IMR-90 (cell line): ENCODE measurements at places on chromosomes 11 and 22. TPM values are rescaled to one million over a fixed set of nuclear protein-coding genes. Genes with fewer than 3 reads are reported as not detected.
A peak's percentile ranks its signal among the peaks of the same experiment; 100 is the strongest.

DNA sequence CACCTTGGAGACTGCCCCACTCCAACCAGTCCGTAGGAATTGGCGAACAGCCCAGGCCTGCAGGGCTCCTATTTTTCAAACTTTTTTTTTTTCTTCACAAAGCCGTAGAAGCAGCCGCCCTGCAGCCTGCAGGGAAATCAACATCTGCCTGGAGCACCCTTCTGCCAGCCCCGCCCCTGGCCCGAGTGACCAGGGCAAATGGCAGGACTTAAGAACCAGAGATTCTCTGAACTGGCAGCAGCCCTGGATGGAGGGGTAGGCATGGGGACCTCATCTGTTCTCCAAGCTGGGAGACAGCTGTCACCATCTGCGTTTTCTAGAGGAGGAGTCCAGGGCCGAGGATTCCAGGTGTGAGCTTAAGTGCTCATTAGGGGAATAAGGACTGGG lies 5.6 kb downstream of the SCN2B start:
- no peak overlapping the region for H3K27ac ChIP-seq
- no peak for DNase-seq
- peaks cover 3% of the 10 kb centered on the region; the same call in 1 of the 2 replicates for H3K4me1 ChIP-seq
- peaks cover 21% of the 10 kb centered on the region for H3K27me3 ChIP-seq

DNA sequence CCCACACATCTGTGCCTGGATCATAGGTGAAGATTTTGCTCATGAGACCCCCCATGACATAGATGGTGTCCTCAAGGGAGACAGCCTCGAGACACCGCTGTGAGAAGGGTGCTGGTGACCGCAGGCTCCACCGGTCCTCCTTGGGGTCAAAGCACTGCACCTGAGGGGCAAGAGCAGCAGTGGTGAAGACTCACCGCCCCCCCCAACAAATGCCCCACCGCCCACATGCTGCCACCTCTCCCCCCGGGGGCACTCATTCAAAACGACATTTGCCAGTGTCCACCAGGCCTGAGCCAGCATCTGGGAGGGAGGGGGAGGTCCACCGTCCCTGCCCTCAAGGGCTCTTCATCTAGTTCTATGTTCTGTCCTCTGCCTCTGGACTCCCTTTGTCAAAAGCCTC lies 9.3 kb downstream of the KLHL35 start:
- H3K4me1 ChIP-seq, result peaks cover 19% of the 10 kb centered on the region
- no peak for DNase-seq
- H3K4me3 ChIP-seq, result no peak overlapping the region
- peaks cover 17% of the 10 kb centered on the region for H3K36me3 ChIP-seq
- H3K27ac ChIP-seq, result no peak overlapping the region
- H3K27me3 ChIP-seq, result no peaks in the 10 kb centered on the region

GRCh38 chr11:48051217-48051830 lies 71.0 kb downstream of the PTPRJ start:
- H3K4me1 ChIP-seq, result peaks cover 32% of the 10 kb centered on the region
- no peaks in the 10 kb centered on the region for H3K36me3 ChIP-seq
- no peak overlapping the region for H3K4me3 ChIP-seq
- no peak overlapping the region for H3K27ac ChIP-seq
- DNase-seq, result peak; percentile 27
- H3K27me3 ChIP-seq, result no peaks in the 10 kb centered on the region

DNA sequence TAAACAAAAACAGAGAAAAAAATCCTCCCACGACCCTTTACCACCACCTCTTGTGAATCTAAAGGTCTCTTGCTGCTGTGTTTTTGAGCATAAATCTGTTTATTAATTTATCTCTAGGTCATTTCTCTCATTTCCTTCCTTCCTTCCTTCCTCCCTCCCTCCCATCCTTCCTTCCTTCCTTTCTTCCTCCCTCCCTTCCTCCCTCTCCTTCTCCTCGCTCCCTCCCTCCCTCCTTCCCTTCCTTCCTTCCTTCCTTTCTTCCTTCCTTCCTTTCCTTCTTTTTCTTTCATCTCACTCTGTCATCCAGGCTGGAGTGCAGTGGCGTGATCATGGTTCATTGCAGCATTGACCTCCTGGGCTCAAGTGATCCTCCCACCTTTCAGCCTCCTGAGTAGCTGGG lies 13.5 kb upstream of the APOBEC3A start:
- H3K4me3 ChIP-seq, result no peak overlapping the region
- no peaks in the 10 kb centered on the region for H3K4me1 ChIP-seq
- no peak overlapping the region for H3K27ac ChIP-seq
- peaks cover 69% of the 10 kb centered on the region for H3K27me3 ChIP-seq

DNA sequence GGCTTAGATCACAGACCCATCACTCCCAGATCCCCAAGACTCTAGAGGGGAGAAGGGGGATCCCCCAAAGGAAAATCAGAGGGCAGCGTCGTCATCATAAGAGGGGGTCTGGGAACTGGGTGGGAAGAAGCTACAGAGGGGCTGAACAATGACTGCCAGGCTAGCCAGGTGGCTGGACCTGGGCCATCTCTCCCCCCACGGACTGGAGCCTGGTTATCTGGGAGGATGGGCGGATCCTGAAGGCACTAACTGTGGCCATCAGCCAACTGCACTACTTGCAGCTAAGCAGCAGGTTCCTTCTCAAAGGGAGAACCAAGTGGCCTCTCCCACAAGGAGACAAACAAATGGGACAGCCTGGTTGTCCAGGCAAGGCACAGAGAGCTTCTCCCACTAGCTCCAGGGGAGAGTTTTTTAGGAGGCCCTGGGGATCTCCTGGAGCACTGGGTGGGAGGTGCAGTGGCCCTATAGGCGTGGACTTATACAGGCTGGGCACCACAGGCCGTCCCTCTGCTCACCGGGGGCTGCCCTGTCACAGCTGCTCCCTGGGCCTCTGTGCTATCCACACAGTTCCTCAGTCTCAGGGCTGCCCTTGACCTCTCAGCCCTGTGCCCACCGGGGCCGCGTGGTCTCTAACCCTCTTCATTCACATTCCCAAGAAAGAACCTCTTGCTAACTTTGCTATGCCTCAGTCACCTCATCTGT lies 15.4 kb downstream of the P2RY6 start:
- H3K36me3 ChIP-seq, result no peaks in the 10 kb centered on the region
- no peak for DNase-seq
- H3K27me3 ChIP-seq, result peaks cover 6% of the 10 kb centered on the region; the same call in 1 of the 2 replicates
- H3K27ac ChIP-seq, result no peak overlapping the region

GRCh38 chr11:25734591-25735211 lies 597.2 kb upstream of the ANO3 start:
- no peaks in the 10 kb centered on the region for H3K27me3 ChIP-seq
- H3K36me3 ChIP-seq, result no peaks in the 10 kb centered on the region
- no peak overlapping the region for H3K27ac ChIP-seq
- peak; percentile 19 for DNase-seq
- H3K4me1 ChIP-seq, result no peaks in the 10 kb centered on the region

GRCh38 chr11:1930462-1930830 lies 10.9 kb downstream of the TNNT3 start:
- H3K4me3 ChIP-seq, result no peak overlapping the region
- H3K36me3 ChIP-seq, result no peaks in the 10 kb centered on the region
- H3K27ac ChIP-seq, result no peak overlapping the region
- H3K4me1 ChIP-seq, result no peaks in the 10 kb centered on the region

- H3K27ac ChIP-seq, result no peak overlapping the region
- no peaks in the 10 kb centered on the region for H3K4me1 ChIP-seq
- H3K27me3 ChIP-seq, result no peaks in the 10 kb centered on the region
- H3K4me3 ChIP-seq, result no peak overlapping the region
- DNase-seq, result no peak
Measured at GRCh38 chr11:91686700-91687099, 537.9 kb upstream of the FAT3 start.

The OR8D1 gene
- not detected in 2 replicates for total RNA-seq
